Fibroblast of mammary gland (primary cell): ENCODE measurements at places on chromosomes 4 and X.
A peak's percentile ranks its signal among the peaks of the same experiment; 100 is the strongest.

DNA sequence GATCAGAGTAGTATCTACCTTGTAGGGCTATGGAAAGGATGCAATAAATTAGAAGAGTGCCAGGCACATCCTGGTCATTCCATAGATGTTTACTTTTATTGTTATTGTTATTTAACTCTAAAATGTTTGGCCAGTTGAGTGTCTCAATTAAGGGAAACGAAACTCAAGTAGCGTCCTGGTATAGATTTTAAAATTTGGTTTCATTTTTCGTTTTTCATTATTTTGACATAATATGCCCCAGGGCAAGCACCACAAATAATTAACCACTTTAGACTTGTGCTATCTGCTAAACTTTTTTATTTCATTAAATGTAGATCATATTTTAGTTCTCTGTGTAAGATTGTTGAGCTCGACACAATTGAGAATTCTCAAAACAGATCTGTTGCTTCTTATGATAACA, 179.7 kb upstream of the PRPS2 start:
- no peak for DNase-seq

DNA sequence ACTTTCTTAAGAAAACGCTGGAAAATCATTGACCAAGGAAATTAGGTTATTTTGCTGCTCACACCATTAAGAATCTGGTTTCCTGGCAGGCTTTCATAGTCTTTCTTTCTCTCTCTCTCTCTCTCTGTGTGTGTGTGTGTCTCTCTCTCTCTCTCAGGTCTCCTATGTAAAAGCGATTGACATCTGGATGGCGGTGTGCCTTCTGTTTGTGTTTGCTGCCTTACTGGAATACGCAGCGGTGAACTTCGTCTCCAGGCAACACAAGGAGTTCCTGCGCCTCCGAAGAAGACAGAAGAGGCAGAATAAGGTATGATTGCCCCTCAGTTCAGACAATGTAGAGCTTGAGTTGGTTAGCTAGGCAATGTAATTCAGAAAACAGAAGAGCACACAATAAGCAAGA, 161.2 kb downstream of the GLRA2 start:
- no peak for DNase-seq

DNA sequence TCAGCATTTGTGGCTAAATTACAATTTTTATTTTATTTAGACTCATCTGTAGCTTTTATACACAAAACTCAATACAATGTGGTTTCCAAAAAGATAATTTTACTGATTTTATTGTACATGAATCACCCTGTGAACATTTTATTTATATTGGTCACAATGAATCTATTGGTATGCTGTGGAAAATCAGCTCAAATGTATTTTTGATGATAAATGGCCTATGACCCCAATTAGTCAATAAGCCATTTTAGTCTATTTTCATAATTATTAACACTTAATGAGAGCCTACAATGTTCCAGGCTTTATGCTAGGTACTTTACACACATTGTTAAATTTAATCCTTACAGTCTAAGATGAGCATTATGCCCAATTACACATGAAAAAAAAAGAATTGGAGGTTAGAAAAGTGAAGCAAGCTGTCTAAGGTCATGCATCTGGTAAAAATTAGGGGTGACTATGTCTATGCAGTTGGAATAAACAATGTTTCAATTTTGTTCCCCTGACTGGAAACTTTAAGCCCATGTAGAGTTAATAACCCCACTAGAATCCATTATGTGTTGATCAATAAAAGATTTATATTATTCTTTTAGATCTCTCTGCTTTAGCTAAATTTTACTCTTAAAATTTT, 344.7 kb downstream of the PABPC4L start:
- peak; percentile 64 for DNase-seq

DNA sequence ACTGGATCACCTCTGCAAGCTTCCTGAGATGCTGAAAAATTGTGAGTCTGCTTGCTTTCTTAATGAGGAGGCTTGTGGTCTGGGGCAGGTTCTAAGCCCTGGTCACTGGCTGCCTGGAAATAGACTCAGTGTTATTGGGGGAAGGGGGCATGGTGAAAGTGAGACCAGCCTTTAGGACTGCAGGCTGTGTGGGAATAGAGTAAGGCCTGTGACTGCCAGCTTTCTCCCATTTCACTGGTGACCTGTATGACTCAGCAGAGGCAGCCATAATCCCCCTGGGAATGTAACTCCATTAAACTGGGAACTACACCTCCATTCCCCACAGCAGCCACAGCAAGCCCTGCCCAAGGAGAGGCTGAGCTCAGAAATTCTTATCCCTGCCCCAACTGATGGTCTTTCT, 55.9 kb upstream of the IL15 start:
- DNase-seq, result no peak

DNA sequence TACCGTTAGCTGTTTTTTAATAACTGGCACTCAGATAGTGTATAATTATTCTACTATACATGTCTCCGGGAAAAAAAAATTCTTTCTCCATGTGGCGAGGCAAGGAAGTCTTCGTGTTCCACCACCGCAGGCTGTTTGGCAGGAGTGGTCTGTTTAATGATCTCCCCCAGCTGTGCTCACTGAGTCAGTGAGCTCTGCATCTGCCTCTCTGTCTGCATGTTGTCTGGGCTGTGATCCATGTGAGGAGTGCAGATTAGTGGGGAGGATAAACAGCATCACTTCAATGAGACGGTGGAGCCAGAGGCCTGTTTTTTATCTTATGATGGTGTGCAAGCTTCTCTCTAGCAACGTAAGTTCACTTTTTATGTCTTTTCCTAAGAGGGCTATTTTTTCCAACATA, 69.8 kb downstream of the RPS3A start:
- peak; percentile 98 for DNase-seq

DNA sequence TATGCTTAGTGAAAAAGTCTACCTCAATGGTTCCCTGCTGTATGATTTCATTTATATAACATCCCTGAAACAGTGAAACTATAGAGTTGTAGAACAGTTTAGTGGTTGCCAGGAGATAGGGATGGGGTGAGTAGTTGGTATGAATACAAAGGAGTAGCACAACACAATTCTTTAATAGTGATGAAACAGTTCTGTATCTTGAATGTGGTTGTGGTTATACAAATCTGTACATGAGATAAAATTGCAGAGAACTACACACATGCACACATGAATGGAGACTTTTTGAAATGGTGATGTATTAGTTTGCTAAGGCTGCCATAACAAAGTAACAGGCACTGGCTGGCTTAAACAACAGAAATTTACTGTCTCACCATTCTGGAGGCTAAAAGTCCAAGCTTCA, 677.1 kb downstream of the ADGRL3 start:
- DNase-seq, result no peak

GRCh38 chrX:48736303-48736702, 25.2 kb upstream of the GLOD5 start:
- DNase-seq, result no peak

GRCh38 chr4:183008492-183008891, 90.6 kb upstream of the WWC2 start:
- no peak for DNase-seq

- DNase-seq, result no peak
Measured at GRCh38 chrX:71440401-71440800, 74.2 kb downstream of the TAF1 start.

GRCh38 chr4:102736636-102737549, 23.9 kb downstream of the MANBA start:
- DNase-seq, result no peak

GRCh38 chr4:23023121-23023520, 330.4 kb downstream of the GBA3 start:
- DNase-seq, result no peak

GRCh38 chrX:13569479-13570260, at the start of gene EGFL6:
EGFL6 (plus strand) TSS chrX:13569601; CDS start chrX:13569862, 261 bp downstream.
- DNase-seq, result no peak

DNA sequence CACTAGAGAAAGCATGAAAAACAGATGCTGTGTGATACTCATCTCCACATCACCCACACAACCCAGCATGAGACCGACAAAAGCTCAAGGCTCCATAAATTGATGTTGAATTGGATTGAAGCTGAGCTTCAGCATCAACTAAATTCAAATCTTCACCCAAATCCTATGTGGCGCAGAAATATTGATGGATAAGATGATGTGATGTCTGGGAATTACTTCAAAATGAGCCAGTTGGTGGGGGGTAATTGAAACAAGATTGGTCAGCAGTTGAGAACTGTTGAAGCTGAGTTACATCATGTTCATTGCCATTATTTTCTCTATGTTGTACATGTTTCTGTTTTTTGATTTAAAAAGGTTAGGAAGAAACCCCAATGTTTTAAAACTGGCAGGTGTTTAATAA, 166.5 kb upstream of the STS start:
- no peak for DNase-seq

GRCh38 chr4:60709061-60709460, 491.1 kb upstream of the ADGRL3 start:
- no peak for DNase-seq

DNA sequence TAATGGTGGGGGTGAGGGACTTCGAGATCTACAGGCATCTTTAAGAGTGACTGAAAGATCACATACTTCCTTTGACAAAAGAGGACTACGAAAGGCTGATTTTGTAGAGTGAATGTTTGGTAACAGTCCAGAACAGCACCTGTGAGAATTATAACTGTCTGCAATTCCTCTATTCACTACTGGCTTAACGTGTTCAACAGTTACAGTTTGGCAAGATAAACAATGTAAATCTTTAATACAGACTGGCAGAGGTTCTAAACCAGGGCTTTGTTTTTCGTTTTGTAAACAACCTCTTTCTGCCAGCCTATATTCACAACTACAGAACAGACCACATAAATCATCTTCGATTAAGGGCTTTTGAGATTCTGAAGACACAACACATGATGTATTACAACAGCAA, 66.9 kb downstream of the NCAPG start:
- no peak for DNase-seq

DNA sequence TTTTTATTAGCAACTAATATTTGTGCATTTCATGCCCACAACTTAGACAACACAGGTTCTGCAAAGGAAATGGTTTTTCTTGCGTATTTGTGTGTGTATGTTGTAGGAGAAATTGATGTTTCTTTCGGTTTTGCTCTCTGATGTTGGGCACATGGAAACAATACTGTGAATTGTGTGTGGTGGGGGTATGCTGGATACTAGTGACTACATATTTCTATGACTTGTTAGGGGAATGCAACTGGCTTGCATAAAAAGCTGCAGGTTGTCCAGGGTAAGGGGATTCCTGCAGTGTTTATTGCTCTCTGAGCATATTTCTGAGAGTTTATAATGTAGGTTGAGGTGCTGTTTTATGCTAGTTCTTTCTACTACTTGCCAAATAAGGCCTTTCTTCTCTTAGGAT, 11.6 kb downstream of the DLG3 start:
- DNase-seq, result no peak

DNA sequence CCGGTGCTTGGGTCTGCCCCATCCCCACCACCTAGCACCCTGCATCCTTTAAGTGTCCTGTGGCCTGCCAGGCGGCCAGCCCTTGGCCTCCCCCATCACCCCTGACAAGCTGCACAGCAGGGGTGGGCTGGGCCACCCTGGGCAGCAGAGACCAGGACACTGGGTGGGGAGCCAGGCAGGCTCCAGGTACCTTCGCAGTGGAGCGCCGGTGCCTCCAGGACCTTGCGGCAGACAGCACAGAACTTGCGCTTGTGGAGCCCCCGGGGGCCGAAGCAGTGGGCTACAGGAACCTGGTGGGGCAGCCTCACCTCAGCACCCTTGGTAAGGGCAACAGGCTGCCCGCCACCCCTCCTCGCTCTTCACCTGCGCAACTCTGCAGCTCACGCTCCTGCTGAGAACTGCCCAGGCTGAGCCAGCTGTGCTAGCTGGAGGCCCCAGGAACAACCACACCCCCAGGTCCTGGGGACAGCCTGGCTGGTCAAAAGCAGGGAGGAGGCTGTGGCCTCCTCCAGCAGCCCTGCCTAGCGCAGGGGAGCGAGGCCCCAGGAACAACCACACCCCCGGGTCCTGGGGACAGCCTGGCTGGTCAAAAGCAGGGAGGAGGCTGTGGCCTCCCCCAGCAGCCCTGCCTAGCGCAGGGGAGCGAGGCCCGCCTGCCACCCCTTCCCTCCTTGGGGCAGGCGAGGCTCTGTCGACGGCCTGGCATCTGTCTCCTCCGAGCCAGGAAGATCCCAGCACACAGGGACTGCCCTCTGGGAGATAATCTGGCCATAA, 4.6 kb downstream of the DGKQ start:
- DNase-seq, result no peak

DNA sequence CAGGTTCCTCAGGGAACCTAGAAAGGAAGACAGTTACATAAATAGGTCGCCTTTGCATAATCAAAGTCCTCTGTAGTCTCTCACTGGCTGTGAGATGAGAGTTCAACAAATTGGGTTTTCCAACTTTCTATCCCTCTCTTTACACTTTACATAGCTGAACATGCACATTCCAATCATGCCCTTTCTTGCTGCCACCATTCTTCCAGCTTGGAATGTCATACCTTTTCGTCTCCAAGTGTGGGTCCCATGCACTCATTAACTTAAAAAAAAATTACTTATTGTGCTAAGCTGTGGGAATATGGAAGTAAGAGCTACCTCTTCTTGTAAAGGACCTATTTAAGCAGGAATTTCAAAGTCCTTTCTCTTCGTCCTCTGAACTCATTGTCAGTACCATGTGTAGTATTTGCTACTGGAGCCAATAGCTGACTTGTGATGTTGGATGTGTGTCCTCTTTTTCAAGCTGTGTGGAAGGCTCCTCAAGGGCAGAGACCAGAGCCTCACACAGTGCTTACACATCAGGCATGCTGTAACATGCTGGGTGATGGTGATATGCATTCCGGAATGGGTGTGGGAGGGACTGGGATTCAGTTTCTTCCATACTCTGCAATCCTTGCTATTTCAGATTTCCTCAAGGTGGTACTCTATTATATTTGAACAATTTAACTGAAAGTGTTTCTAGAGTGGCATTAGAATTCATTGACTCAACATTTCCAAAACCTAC, 7.1 kb downstream of the ENOPH1 start:
- DNase-seq, result no peak

DNA sequence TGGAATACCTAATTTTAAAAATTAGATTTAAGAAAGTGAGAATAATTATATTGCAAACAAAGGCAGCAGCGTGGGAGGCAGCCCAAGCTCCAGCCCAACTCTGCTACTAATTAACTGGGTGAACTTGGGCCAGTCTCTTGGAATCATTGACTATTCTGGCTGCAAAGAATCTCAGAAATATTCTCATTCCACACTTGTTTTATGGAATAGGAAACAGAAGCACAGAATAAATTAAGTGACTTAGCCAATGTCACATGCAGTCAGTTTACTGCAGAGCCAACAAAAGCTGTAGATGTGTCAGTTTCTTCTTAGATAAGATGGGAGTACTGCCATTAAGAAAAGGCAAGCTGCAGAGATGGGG, 132.6 kb upstream of the FAM9B start:
- peak; percentile 24 for DNase-seq

DNA sequence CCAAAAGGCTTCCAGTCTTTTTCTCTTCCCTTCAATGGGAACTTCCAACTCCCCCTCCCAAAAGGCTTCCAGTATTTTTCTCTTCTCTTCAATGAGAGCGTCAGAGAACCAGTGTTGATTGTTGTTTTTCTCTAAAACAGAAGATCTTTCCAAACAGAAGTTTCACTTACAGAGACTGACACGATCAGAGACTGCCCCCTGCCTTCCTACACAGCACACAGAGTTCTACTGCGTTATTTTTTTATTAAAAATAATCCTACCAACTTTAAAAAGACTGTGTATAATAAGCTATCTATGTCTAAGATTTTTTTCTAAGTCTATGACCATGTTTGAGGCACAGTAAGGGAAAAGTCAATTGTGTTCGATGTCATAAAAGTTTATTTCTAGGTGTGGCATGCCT, 3.5 kb upstream of the HTR2C start:
- no peak for DNase-seq
